NCI-H524 (cell line): ENCODE measurements at places on chromosomes 3 and 15.

GRCh38 chr3:48151807-48152427, 36.3 kb downstream of the CDC25A start:
- DNase-seq = no peak

- no peak for DNase-seq
Observed at GRCh38 chr3:195692354-195692685, 28.5 kb upstream of the MUC20 start.

DNA sequence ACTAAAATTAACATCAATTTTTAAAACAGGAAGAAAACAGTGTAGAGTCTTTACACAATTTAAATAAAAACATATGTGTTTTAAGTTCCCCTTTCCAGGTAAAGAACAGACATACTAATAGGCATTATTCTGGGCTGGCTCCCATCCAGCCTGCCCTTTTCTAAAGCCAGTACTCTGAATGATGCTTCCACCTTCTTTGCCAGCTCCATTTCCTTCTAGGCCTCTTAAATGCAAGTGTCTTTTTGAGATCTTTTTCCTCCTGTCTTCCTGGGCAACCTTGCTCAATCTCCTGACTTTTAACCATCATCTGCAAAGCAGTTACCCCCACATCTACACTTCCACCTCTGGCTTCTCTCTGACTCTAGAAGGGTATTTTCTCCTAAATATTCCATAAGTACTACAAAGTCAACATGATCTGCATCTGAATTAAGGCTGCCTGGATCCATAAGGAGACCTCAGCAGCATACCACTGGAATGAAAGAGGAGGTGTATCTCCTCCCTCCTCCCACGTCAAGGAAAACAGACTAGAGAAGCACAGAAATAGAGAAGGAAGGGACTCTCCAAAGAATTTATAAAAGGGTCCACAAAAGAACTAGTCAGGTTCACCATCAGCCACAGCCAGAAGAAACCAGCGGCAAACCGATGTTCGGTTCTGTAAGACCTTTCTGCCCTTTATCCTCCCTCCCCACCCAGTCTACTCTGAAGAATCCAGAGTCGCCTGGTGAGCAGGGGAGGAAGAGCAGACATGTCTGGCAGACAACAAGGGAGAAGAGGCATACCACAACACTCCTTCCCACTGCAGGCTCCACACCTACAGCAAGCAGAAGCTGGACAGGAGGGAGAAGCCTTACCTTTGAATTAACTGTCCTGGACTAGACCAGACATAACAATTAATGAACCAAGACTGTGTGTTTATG, 47.1 kb downstream of the GOLIM4 start:
- no peak for DNase-seq

DNA sequence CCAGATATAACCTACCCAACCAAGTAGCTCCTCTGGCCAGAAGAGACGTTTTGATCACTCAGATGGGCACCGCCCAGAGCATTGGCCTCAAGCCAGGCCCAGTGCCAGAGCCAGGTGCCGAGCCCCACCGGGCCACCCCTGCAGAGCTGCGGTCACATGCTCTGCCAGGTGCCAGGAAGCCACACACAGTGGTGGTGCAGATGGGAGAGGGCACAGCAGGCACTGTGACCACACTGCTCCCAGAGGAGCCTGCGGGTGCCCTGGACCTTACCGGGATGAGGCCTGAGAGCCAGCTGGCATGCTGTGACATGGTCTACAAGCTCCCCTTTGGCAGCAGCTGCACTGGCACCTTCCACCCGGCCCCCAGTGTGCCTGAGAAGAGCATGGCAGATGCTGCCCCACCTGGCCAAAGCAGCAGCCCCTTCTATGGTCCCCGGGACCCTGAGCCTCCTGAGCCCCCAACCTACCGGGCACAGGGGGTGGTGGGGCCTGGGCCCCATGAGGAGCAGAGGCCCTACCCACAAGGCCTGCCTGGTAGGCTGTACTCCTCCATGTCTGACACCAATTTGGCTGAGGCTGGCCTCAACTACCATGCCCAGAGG, 19.1 kb upstream of the APEH start:
- no peak for DNase-seq

DNA sequence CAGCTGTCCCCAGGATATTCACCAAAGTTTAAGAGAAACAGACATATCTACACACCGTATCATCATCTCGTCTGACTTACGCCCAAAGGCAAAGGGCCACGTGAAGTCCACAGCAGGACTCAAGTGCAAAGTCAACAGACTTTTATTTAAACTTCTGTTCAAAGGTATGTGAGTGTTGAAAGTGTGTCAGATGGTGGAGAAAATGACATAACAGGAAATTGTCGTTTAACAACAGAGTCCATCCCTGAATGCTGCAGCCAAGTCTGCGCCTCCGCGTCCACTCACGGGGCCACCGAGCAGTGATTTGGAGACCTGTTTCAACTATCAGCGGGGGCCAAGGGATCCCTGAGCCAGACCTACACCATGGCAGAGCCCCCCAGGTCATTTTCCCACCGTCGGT, 165.6 kb downstream of the XXYLT1 start:
- no peak for DNase-seq

DNA sequence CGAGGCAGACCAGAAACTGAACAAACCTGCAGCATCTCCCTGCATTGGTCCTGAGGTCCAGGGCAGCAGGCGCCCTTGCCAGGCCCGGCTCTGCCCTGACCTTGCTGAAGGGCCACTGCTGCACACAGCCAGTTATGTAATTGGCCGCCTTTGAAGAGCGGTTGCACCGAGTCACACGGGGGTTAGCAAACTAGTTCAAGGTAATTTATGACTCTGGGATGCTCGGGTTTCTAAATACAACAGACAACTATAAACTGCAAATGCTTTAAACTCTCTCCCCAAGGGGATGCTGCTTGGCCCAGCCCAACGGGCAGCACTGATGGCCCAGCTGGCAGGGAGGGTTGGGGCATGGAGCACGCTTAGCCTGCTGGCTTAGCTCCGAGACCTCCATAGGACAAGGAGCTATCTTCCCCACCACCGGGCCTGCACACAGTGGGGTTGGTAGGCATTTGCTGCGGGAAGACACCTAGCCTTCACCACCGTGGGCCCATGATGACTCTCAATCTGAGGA, 60.3 kb upstream of the IQSEC1 start:
- no peak for DNase-seq

DNA sequence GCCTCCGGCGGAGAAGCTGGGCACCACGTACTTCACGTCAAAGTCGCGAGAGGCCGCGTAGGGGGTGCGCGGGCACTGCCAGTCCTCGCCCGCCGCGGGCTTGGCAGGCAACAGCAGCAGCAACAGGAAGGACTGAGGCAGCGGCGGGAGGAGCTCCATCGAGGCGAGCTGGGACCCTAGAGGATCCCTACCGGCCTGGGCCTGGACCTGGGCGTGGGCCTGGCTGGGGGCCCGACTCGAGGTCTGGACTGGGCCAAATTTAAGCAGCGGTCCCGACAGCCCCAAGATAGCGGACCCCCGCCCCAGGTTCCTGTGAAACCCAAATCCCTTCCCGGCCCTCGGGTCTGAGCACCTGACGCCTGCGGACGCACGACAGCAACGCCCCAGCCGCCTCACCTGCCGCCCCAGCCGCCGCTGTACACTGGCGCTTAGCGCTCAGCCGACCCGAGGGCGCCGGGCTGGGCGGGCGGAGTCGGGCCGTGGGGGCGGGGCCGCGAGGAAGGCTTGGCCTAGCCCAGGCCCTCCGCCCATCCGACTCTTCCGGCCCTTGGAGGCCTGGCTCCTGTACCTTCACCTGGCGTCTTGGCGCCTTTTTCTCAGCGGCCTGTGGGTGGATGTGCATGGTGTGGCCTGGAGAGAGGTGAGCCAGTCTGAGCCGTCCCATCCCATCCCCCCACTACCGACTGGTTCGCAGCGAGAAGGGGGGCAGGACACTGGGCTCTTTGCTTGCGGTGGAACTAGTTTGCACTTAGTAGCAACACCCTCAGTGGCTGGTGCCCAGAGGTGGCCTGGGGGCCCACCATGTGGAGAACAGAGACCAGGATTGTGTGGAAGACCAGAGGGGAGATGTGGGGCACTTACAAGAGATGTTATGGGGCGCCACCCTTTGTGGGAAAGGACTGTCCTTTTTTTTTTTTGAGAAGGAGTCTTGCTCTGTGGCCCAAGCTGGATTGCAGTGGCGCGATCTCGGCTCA, at the start of gene MST1R:
Gene MST1R, minus strand, starts transcription at position 423 of the 974 bp plus-strand sequence. Its CDS starts 264 bp downstream, at position 159.
- DNase-seq = no peak

GRCh38 chr3:133915685-133916658, 20.3 kb upstream of the RAB6B start:
- DNase-seq = no peak

DNA sequence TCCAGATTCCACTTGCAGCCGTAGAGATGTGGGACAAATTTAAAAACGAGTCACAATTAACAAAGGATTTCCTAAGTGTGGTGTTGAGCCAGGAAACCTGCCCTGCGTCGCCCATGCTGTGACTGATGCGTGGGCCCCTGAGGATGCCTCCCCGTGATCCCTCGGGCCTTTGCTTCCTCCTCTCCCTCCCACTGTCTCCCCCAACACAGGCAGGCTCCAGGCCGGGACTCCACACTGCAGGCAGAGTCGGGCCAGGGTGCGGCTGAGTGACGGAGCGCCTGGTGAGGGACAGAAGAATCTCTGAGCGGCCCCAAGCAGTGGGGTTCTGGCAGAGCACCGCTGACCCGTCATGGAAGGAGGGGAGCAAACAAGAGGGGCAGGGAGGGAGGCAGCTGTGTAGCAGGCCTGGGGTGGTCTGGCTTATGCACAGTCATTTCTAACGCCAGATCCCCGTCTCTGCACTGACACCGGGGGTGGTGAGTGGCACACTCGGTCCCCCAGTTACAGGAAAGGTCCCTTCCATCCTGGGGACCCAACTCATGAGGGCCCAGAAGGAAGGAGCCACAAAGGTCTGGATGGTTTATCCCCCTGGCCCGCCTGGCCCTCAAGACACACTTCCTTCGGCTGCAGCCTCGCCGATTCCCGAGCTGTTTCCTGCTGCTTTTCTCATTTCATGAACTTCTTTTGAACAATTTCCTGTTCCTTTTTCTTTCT, 91.0 kb downstream of the XXYLT1 start:
- DNase-seq = no peak

DNA sequence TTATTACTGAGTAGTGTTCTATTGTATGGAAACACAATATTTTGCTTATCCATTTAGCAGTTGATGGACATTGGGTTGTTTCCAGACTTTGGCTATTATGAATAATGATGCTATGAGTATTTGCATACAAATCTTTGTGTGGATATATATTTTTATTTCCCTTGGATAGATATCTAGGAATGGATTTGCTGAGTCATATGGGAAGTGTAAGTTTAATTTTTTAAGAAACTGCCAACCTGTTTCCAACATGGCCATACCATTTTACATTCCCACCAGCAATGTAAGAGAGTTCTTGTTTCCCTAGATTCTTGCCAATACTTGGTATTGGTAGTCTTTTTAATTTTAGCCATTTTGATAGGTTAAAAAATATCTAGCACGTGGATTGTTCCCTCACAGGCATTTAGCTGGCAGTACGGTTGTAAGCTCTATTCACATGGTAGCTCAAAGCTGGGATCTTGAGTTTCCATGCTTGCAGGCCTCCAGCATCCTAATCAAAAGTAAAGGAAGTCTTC, 45.7 kb upstream of the TNIK start:
- DNase-seq = no peak

GRCh38 chr15:52493968-52494367, 34.7 kb downstream of the MYO5A start:
- DNase-seq = no peak

DNA sequence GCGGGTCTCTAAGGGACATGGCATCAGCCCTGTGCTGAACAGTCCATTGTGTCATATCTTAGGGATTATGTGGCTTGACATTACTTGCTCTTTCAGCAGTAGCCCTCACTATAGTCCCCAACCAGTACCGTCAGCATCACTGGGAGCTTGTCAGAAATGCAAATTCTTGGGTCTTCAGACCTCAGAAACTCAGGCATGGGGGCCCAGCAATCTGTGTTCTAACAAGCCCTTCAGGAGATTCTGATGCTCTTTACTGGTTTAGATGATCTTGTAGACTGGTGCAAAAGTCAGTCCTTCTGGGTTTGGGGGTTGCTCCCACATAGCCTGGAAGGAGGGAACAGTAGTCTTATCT, 39.0 kb upstream of the TRAK1 start:
- DNase-seq = no peak

- DNase-seq = peak; percentile 52
Observed at GRCh38 chr3:36032180-36033047, 347.9 kb upstream of the STAC start.

- DNase-seq = peak; percentile 34
Observed at GRCh38 chr3:187740421-187741399, 4.6 kb downstream of the BCL6 start.

GRCh38 chr3:71037775-71038174, 545.8 kb downstream of the FOXP1 start:
- DNase-seq = no peak
